ENCODE measurements at places on chromosomes 13 and 19. TPM values are rescaled to one million over a fixed set of nuclear protein-coding genes. Genes with fewer than 3 reads are reported as not detected.

The C5AR1 gene
- 19.8 TPM for total RNA-seq

The DIRAS1 gene
- total RNA-seq = not detected

The SLC10A2 gene
- total RNA-seq = not detected

GRCh38 chr13:53197424-53197823 lies 168.8 kb downstream of the OLFM4 start:
- no peaks in the 10 kb centered on the region for H3K4me1 ChIP-seq
- H3K4me3 ChIP-seq = no peak overlapping the region
- DNase-seq = no peak
- H3K27me3 ChIP-seq = no peaks in the 10 kb centered on the region

- no peak for DNase-seq
- no peaks in the 10 kb centered on the region for H3K36me3 ChIP-seq
- no peaks in the 10 kb centered on the region for H3K27me3 ChIP-seq
- no peak overlapping the region for H3K4me3 ChIP-seq
- H3K27ac ChIP-seq = no peak overlapping the region
Measured at GRCh38 chr19:4952945-4953344, 16.0 kb upstream of the KDM4B start.

DNA sequence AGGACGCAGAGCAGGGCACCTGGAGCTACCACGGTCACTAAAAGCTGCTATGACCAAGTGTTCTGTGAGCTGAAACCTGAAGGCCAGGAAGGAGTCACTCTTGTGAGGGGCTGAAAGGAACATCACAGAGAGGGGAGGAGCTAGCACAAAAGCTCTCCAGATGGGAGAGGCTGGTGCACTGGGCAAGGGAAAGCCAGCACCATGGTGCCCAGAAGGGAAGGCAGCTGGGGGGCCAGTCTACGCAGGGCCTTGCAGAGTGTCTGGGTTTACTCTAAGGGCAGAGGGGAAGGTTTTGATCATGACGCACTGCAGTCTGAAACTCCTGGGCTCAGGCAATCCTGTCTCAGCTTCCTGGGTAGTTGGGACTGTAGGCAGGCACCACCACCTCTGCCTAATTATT lies 4.1 kb upstream of the ZNF580 start:
- peaks cover 37% of the 10 kb centered on the region for H3K4me1 ChIP-seq
- H3K4me3 ChIP-seq = no peak overlapping the region
- no peaks in the 10 kb centered on the region for H3K27me3 ChIP-seq
- no peak for DNase-seq
- no peak overlapping the region for H3K27ac ChIP-seq

GRCh38 chr13:92315265-92315664 lies 911.3 kb upstream of the GPC6 start:
- no peaks in the 10 kb centered on the region for H3K27me3 ChIP-seq
- H3K4me3 ChIP-seq = no peak overlapping the region
- H3K4me1 ChIP-seq = no peaks in the 10 kb centered on the region
- no peak for DNase-seq
- H3K27ac ChIP-seq = no peak overlapping the region

DNA sequence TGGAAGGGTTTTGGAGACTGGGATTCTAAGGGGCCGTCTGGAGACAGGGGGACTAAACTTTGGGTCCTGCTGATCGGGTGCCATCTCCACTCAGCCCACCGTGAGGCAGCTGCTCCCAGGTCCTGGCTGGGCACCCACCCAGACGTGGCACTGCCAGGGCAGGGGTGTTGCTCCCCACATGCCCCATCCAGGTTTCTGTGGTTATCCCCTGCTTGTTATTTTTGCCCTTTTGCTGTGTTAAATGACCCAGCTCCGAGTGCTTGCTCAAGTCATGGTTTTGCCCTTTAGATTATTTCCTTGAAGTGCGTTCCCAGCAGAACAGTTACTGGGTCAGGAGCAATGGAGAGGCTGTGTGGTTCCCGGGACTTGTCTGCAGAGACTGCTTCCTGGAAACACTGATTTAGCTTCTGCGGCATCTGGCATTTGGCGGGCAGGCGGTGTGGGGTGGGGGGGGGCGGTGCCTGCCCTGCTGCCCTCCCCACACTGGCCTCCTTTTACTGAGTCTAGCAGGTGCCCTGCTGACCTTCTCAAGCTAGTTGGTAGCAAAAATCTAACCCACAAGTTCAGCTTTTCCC lies 1.9 kb downstream of the RAB11B start:
- no peak overlapping the region for H3K4me3 ChIP-seq
- H3K4me1 ChIP-seq = peaks cover 70% of the 10 kb centered on the region
- DNase-seq = no peak

DNA sequence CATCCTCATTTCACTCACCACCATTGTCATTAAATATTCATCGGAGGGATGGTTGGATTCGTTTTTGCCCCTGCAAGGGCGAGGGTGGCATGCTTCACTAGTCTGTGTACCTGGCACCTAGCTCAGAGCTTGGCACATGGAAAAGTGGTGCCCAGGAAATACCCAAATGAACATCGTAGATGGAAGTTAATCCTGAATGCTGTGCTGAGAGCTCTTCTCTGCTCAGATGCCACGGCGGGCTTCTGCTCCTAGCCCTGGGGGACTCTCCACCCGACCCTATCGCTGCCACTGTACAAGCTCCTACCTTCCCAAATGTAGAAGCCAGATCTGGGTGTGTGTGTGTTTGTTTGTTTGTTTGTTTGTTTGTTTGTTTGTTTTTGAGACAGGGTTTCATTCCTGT lies 113.0 kb upstream of the ZNF507 start:
- no peak for DNase-seq
- H3K4me1 ChIP-seq = no peaks in the 10 kb centered on the region
- no peaks in the 10 kb centered on the region for H3K36me3 ChIP-seq
- H3K4me3 ChIP-seq = no peak overlapping the region
- H3K27me3 ChIP-seq = no peaks in the 10 kb centered on the region

DNA sequence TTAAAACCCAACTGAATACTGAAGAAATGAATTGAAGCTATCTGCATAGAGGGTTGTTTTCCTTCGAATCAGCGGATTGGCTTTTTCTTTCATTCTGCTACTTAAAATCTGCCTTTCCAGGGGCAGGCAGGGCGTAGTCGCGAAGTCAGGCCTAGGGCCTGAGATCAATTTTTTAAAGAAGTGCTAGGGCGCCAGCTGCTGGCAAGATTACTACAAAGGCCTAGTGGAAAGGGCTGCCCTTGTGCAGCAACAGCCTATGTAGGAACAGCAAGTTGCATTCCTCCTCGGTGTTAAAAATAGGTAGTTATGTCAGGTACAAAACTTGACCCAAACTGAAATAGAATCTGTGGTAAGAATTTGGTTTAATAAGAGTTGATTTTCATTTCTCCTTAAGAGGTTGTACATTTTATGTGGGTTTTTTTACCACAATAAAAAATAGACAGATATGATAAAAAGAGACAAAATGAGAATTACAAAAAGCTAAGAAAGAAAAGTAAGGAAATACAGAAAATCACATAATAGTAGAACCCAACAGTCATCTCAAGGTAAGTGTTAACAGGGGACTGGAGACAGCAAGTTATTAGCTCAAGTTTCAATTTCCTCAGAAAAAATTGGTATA lies 9.5 kb upstream of the URAD start:
- H3K4me1 ChIP-seq = no peaks in the 10 kb centered on the region
- no peak overlapping the region for H3K27ac ChIP-seq
- no peak overlapping the region for H3K4me3 ChIP-seq
- no peak for DNase-seq
- H3K27me3 ChIP-seq = no peaks in the 10 kb centered on the region

GRCh38 chr13:23715762-23716235 lies 145.6 kb downstream of the TNFRSF19 start:
- H3K4me1 ChIP-seq = no peaks in the 10 kb centered on the region
- no peak for DNase-seq
- no peak overlapping the region for H3K4me3 ChIP-seq
- no peaks in the 10 kb centered on the region for H3K27me3 ChIP-seq
- no peaks in the 10 kb centered on the region for H3K36me3 ChIP-seq

GRCh38 chr19:48102870-48103751 lies 7.5 kb downstream of the PLA2G4C start:
- H3K36me3 ChIP-seq = no peaks in the 10 kb centered on the region
- H3K27ac ChIP-seq = no peak overlapping the region
- H3K4me3 ChIP-seq = no peak overlapping the region
- no peaks in the 10 kb centered on the region for H3K4me1 ChIP-seq
- DNase-seq = no peak

DNA sequence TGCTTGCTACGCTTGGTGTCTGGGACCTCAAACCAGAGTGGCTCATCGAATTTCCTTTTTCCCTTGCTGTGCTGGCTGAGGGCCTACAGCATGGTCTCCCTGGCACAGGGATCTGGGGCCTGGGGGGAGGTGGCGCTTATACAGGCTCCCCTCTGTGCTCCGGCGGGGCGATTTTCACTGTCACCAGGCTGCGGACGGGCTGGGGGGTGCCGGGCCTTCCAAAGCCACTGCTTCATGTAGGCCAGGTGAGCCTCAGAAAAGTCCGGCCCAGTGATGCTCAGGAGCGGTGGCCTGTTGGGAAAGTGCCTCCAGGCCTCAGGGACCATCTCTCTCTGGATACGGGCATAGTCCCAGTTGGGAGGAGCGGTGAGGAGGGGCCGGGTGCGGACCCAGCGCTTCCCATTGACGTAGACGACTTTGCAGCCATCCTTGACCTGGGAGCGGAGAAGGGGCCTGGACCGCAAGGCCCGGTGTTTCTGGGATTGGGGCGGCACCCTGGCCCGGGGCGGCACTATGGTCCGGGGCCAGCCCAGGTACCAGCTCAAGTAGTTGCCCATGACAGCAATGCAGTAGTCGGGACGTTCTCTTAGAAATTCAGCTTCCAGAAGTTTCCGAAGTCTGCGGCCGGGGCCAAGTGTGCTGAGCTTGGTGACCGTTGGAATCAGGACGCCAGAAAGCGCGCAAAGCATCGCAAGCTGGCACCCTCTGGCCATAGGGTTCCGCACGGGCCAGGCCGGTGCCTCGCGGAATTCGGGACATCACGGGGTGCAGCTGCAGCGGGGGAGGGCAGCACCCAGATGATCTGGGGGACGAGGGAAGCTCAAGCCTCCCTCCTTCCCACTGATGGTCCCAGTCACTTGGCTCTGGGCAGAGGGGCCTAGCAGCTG lies 255.9 kb downstream of the SLC7A1 start:
- no peaks in the 10 kb centered on the region for H3K4me1 ChIP-seq
- DNase-seq = no peak
- no peak overlapping the region for H3K4me3 ChIP-seq
- no peaks in the 10 kb centered on the region for H3K36me3 ChIP-seq
- H3K27me3 ChIP-seq = no peaks in the 10 kb centered on the region

- no peak for DNase-seq
- no peaks in the 10 kb centered on the region for H3K27me3 ChIP-seq
- no peaks in the 10 kb centered on the region for H3K36me3 ChIP-seq
- peaks cover 4% of the 10 kb centered on the region for H3K4me1 ChIP-seq
Measured at GRCh38 chr13:96020155-96020575, 33.0 kb downstream of the UGGT2 start.

DNA sequence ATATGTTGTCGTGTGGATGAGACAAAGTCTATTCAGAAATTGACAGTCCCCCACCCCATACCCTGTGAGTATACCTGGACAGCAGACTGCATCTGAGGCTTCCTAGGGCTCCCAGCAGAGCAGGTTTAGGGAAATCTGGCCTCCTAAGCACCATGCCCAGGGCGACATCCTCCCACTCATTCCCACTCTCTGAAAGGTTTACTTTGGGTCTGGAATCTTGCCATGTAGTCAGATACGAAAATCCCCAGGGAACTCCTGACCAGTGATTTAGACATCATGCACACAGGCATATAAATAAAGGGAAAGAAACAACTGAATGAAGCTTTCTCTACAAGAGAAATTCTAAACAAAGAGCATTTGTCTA lies 717 bp upstream of the NALCN start:
- H3K4me3 ChIP-seq = no peak overlapping the region
- H3K27ac ChIP-seq = no peak overlapping the region
- DNase-seq = no peak
- peaks cover 4% of the 10 kb centered on the region for H3K27me3 ChIP-seq

- no peak overlapping the region for H3K27ac ChIP-seq
- no peak for DNase-seq
- H3K36me3 ChIP-seq = no peaks in the 10 kb centered on the region
- H3K4me3 ChIP-seq = no peak overlapping the region
Measured at GRCh38 chr19:56474308-56474707, 2.8 kb downstream of the ZNF667 start.

DNA sequence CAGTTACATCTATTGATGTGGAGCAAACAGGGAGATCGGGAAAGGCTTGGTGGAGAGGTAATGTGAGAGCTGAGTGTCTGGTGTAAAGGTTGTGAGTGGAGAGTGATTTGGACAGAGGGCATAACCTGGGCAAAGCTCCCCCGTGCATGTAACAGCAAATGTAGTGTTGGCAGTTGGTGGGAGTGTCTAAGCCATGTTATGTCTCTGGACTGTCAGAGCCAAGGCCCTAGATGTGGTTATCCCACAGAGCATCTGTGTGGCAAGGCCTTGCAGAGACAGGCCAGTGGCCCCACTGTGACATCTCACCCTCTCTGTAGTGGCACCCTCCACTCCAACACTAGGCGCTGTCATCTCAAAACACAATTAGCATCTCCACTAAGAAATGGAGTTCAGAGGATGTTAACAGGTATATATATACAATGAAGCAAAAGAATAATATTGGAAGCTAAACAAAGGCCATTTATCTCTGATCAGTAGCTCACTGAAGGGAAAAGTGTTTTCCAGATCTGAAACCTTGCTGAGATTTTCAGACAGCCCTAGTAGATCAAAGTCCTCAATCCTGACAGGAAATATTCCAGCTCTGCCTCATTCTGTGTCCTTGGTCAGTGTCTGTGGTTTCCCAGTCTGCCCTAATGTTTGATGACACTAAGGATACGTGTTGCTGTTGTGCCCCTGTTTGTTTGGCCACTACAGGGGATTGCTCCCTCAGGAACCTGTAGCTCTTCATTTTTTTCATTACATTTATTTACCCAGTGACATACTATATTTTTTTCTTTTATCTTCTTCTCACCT lies 20.2 kb downstream of the POLR1D start:
- no peak overlapping the region for H3K4me3 ChIP-seq
- peaks cover 31% of the 10 kb centered on the region for H3K4me1 ChIP-seq
- no peak overlapping the region for H3K27ac ChIP-seq
- H3K27me3 ChIP-seq = no peaks in the 10 kb centered on the region
- DNase-seq = no peak

DNA sequence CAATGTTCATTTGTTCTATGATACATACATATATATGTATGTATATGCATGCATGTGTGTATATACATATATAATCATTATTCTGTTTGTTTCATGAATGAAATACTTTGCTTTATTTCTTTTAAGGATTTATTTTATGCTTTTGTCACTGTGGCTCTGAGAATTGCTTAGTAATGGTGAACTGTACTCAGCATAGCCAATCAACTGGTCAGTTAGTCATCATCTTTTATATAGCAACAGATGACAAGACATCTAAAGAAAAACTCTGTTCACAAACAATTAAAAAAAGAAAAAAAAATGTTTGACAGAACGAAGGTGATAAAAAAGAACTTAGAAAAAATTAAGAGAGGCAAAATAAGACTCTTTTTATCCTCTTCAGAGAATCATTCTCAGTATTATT lies 1440.3 kb downstream of the PCDH9 start:
- no peak overlapping the region for H3K27ac ChIP-seq
- no peaks in the 10 kb centered on the region for H3K27me3 ChIP-seq
- no peaks in the 10 kb centered on the region for H3K36me3 ChIP-seq
- no peak overlapping the region for H3K4me3 ChIP-seq
- no peaks in the 10 kb centered on the region for H3K4me1 ChIP-seq

- DNase-seq = no peak
- no peaks in the 10 kb centered on the region for H3K4me1 ChIP-seq
- H3K27me3 ChIP-seq = no peaks in the 10 kb centered on the region
- no peaks in the 10 kb centered on the region for H3K36me3 ChIP-seq
- H3K4me3 ChIP-seq = no peak overlapping the region
Measured at GRCh38 chr13:30785191-30785850, 50.0 kb downstream of the ALOX5AP start.

GRCh38 chr13:114031631-114032030 lies 57.8 kb upstream of the C13orf46 start:
- DNase-seq = no peak
- H3K27me3 ChIP-seq = no peaks in the 10 kb centered on the region
- no peaks in the 10 kb centered on the region for H3K36me3 ChIP-seq
- no peaks in the 10 kb centered on the region for H3K4me1 ChIP-seq

Measured in right lobe of liver (tissue), 6 donors.